ENCODE measurements at places on chromosomes 5 and 9. TPM values are rescaled to one million over a fixed set of nuclear protein-coding genes. Genes with fewer than 3 reads are reported as not detected.

IFNK gene
- total RNA-seq, result not detected

MCIDAS gene
- not detected for total RNA-seq

SLC6A7 gene
- total RNA-seq, result not detected

TERT gene
- total RNA-seq, result 0.28 TPM

SLC46A2 gene
- not detected for total RNA-seq

PTPRD gene
- total RNA-seq, result not detected

TAS2R1 gene
- total RNA-seq, result not detected

BTNL9 gene
- 0.41 TPM for total RNA-seq

FAM221B gene
- not detected for total RNA-seq

SPINK6 gene
- not detected for total RNA-seq

HAPLN1 gene
- not detected for total RNA-seq

PRR16 gene
- not detected for total RNA-seq

CD74 gene
- 444 TPM for total RNA-seq

LHX3 gene
- not detected for total RNA-seq

TEX53 gene
- total RNA-seq, result not detected

MACIR gene
- total RNA-seq, result 3.7 TPM

DMGDH gene
- total RNA-seq, result 2.7 TPM

AOPEP gene
- 10.4 TPM for total RNA-seq

SLC34A3 gene
- total RNA-seq, result not detected

DDX4 gene
- total RNA-seq, result not detected

SMIM32 gene
- total RNA-seq, result not detected

BHMT2 gene
- total RNA-seq, result 0.19 TPM

REEP5 gene
- total RNA-seq, result 62.3 TPM

PSAT1 gene
- total RNA-seq, result 32.1 TPM

PPP2CA gene
- 87.1 TPM for total RNA-seq

TAF11L10 gene
- not detected for total RNA-seq

TMEM215 gene
- total RNA-seq, result not detected

LAMC3 gene
- total RNA-seq, result 0.98 TPM

MTAP gene
- total RNA-seq, result 39.1 TPM

SIT1 gene
- 37.7 TPM for total RNA-seq

TCERG1 gene
- total RNA-seq, result 75.1 TPM

TMEM174 gene
- not detected for total RNA-seq

Data from T-cell (primary cell).